Activated CD4-positive, alpha-beta T cell treated with anti-CD3 and anti-CD28 coated beads for 4 hours (primary cell): ENCODE measurements at places on chromosomes 2 and 18.
A peak's percentile ranks its signal among the peaks of the same experiment; 100 is the strongest.

DNA sequence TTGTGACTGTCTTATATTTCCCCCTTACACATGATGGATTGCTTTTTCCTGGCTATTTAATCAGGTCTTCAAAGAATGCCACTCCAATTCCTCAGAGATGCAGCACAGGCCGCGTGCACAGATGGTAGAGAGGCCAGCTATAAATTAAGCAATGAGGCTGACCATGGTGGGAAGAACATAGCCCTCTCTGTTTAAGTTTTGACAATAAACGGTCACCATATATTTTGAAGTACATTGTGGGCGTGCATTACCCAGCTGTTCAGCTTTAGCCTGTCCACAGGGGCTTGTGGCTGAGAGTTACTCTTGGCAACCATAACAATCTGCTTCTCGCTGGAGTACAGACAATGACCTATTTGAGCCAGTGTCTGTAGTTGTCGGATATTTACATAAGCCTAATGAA is 730.8 kb downstream of the DCC start:
- DNase-seq, result no peak

DNA sequence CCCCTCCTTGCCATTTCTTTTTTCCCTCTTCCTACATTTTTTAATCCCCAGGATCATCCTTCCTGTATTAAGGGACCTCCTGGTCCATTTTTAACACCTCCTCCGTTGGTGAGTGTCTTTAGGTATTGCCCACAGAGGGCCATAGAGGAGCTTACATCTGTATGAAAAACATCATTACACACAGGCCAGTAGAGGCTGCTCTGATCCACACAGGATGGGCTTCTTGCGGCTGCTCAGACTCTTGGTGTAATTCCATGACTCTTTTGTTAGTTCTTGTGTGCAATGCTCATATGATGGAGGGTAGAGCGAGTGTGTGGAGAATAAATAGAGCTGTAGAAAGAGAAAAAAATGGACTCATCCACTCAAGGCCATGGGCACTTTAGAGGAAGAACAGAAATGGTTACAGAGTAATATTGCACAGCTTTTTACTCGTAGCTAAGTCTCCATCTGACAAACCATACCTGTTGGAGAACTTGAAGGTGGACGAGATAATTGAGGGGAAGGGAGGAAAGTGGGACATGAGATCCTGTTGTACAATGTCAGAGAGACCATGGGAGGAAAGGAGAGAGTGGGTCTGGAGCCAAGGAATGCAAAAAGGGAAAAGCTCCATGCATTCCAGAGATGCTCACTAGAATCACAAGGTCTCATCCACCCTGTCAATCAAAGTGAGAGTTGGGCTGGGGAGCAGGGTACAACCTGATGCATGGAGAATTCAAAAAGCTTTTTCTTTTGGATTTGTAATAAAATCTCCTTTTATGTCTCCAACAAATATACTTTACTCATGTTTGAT is 129.7 kb upstream of the TNP1 start:
- no peak for DNase-seq

GRCh38 chr2:109287838-109288237 is 158.8 kb downstream of the SH3RF3 start:
- DNase-seq, result no peak

DNA sequence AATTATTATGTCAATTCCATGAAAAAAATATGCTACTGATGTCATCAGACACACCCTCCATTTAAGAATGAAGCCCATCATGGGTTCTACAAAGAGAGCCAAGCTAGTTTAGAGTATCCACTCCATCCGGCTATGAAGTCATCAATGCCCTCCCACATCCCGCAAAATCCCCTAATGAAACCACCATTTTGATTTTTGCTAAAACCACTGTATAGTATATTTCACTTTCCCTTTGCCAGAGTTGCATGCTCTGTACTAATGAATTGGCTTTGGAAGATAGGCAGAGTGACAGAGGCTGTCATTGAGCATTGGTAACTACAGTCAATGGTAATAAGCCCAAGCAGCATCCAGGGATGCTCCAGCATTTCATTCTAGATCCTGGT is 118.6 kb downstream of the ANKRD44 start:
- peak; percentile 47 for DNase-seq

DNA sequence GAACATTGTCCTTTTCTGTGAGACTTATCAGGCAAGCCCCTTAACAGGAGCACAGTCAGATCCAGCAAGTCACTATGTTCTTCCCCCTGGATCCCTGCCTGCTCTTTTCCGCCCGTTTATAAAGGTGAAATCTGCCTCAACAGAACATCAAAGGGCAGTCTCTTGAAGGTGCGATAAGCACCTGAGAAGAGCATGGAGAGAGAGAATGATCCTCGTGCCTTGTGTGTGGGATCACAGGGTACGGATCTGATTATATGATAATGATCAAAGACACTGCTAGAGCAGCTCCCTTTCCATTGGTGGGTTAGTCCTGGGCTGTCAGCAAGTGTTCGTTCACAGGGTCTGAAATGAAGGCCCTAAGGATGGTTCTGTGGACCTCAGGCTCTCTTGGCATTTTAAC is 106.4 kb downstream of the ZAP70 start:
- no peak for DNase-seq

DNA sequence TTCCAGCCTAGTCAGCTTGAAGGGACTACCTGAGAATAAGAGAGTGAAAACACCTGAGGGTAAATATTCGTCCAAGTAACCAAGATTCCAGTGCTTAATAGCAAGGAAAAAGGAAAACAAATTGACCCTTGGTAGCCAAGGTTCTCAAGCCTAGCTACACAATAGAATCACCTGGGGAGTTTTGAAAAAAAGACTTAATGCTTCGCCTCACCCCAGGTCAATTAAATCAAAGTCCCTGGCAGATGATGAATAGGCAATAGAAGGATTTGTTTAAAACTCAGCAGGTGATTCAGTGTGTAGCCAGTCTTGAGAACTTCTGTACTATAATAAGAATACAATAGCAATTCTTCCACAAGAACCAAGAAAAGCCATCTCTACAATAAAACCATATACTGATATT is 500.2 kb downstream of the XIRP2 start:
- DNase-seq, result no peak

DNA sequence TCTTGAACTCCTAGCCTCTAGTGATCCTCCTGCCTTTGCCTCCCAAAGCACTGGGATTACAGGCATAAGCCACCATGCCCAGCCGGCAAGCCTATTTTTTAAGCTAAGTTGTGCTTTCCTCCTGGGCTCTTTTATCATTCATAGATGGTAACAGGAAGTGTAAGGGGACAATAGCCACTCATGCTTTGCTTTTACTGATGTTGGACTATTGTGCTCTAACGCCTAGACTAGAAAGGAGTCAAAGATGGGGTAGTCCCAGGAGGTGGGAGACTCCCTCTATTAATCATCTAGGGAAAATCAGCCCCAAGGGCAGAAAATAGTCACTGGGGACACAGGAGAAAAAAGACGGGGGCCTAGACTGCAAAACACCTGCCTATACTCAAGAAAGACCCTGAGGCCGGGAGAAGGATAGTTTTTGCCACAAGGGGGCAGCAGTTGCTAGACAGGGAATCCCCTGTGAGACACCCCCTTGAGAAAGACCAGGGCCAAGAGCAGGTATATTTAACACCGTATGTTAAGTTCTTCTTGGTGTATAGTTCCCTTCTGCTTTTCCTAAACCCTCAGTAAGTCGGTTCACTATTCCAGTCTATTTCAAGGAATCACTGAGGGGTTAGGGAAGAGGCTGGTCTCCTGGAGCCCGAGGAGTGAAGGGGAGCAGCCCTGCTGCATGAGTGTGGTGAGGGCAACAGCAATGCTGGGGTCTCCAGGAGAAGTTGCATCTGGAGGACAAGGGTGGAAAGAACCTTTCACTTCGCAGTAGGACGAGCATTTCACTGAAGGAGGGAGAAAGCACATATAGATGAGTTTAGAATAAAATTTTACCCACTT is 2.1 kb upstream of the CXCR1 start:
- peak; percentile 59 for DNase-seq

DNA sequence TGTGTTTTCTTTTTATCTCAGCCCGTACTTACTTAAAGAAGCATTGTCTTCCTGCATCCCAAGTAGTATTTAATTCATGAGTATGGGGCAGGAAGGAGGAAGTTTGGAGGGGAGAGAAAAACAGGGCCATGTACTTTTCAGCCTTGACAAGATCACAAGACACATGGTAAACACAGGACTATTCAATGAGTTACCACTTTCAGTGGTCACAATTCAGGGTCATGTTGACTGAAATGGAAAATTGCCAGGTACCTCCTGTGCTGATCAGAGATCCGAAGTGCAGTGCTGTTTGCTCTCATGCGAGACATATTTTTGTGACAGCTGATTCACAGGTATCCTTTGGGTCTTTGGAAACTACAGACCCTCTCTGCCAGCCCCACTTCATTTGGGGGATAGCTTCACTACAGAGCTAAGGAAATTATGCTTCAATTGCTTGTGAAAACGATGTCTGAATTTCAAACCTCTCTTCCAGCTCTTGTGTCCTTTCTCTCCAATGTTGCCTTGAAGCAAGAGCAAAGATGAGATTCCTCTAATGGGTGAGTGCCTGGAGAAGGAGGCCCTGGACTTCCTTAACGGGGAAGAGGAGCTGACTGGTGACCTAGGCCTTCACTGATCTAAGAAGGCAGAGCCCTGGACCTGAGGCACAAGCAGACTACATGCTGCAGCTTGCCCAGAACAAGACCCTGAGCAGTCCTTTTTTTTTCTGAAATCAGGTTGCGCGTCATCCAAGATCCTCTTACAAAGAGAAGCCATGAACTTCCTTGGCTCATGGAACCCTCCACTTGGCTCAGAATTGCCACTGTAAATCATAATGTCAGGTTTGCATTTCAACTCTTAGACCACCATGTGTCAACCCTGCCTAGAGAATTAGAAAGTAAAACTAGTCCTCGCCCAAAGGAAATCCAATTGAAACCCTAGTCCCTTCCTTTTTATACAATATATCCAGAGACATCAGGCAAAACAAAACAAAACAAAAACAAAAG is 44.1 kb downstream of the EVA1A start:
- DNase-seq, result no peak

GRCh38 chr2:71613403-71613952 is 160.1 kb downstream of the DYSF start:
- DNase-seq, result no peak

GRCh38 chr18:38900031-38900430 is 1334.4 kb upstream of the CELF4 start:
- no peak for DNase-seq

DNA sequence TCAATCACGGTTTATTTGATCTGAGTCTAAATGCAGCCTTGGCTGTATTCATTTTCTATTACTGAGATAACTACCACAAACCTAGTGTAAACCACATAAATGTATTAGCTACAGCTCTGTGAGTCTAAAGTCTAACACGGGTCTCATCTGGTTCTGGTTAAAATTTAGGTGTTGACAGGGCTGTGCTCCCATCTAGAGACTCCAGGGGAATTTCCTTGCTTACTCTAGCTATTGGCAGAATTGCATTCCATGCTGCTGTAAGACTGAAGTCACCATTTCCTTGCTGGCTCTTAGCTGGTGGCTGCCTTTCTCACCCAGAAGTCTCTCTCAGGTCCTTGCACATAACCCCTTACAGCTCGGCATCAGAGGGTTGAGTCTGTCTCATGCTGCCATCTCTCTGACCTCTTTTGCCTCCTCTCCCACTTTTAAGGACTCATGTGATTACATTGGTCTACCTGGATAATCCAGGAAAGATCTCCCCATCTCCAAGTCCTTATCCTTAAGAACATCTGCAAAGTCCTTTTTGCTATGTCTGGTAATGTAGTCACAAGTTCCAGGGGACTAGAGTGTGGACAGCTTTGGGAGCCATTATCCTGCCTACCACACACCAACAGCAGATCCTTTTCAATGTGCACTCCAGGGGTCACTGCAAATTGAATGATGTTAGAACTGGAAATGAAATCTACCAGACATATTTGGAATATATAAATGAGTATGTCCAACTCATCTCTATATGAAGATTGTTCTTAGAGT is 207.0 kb upstream of the AGAP1 start:
- DNase-seq, result no peak

DNA sequence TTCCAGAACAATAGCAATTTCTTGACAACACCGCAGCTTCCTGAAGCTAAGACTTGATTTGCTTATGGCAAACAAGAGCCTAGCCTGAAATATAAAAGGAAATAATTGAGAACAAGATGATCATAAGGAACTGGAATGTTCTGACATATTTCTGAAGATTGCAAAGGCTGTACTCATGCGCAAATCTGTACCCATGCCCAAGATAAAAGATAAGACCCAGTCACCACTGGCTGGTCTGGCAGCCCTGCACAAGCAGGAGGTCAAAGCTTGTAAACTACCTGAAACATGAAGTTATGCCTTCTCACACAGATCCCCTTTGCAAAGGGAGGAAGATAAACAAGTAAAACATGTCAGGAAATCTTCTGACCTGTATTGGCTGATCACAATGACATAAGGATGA is 160.8 kb upstream of the GYPC start:
- DNase-seq, result no peak

DNA sequence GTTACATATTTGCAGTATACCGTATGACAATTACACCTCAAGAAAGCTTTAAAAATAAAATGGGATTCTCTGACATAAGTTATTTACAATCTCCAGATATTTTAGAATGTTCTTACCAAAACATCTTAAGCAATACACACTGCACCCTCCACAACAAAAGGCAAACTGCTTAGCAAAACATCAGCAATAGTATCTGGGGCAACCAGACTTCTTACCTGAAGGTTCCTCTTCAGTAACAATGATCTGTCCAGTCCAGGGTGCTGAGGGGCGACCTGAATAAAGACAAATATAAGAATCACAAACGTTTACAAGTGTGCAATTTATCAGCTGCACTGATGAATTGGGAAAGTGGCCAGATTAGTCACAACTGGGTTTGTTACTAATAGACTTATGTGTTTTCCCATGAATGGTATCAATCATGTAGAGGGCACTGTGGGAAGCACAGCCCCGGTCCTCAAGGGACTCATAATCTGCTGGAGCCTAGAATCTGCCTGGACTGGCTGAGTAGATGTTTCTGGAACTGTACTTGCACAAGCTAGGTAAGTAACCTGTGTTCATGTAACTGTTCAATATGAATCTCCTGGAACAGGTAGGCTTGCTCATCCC is 70.7 kb downstream of the MYOM1 start:
- DNase-seq, result no peak

- DNase-seq, result no peak
Measured at GRCh38 chr18:54323970-54324369, 33.7 kb downstream of the STARD6 start.

GRCh38 chr2:21643180-21643579 is 519.4 kb downstream of the TDRD15 start:
- no peak for DNase-seq
